ENCODE measurements at places on chromosomes 3 and 15.

DNA sequence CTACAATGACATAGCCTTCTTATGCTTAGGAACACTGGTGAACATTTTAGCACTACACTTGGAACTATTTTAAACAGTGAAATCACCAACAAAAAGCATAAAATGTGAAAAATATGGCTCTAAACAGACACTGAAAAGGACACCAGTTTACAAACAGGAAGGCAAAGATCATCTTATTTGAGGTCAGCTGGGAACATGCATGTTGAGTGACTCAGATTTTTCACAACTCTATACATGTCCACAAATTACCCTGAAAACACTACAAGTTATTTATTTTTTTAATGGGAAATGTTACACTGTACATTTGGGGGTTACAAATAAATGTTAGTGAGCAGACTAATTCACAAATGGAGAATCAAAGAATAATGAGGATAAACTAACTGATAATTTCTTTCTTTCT is 12.5 kb upstream of the GK5 start:
- DNase-seq, result no peak

GRCh38 chr3:78273326-78273725 is 1233.4 kb downstream of the ROBO2 start:
- DNase-seq, result no peak

- no peak for DNase-seq
Measured at GRCh38 chr15:38685686-38686339, 121.2 kb upstream of the RASGRP1 start.

DNA sequence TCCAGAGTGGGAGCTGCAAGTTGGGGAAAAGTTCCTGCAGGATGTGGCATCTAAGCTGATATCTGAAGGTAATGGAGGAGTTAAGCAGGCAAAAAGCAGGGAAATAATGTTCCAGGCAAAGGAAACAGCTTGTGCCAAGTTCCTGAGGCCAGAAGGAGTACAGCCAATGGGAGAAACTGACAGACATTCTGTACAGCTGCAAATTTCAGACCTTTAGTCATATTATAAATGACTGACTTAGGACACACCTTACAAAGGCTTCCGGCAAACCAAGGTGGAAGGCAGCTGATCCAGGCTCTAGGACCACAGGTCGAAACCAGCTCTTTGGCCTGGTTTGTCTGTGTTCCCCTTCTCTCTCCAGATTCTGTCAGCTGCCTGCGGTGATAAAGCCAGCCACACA is 9.3 kb downstream of the WWTR1 start:
- no peak for DNase-seq

DNA sequence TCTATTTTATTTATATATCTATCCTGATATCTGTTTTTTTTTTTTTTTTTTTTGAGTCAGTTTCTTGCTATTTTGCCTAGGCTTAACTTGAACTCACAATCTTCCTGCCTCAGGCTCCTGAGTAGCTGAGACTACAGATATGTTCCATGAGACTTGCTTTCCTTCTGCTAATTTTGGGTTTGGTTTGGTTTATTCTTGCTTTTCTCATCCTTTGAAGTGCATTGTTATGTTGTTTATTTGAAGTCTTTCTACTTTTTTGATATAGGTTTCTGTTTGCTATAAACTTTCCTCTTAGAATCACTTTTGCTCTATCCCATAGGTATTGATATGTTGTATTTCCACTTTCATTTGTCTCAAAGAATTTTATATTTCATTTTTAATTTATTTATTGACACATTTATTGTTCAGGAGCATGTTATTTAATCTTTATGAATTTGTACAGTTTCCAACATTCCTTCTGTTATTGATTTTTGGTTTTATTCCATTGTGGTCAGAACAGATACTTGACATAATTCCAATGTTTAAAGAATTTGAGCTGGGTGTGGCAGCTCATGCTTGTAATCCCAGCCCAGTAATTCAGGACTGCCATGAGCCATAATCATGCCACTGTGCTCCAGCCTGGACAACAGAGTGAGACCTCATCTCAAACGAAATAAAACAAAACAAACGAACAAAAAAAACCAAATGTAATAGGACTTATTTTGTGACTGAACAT is 62.3 kb upstream of the PLSCR4 start:
- DNase-seq, result no peak

- DNase-seq, result no peak
Measured at GRCh38 chr15:70879401-70879800, 12.8 kb downstream of the THAP10 start.

DNA sequence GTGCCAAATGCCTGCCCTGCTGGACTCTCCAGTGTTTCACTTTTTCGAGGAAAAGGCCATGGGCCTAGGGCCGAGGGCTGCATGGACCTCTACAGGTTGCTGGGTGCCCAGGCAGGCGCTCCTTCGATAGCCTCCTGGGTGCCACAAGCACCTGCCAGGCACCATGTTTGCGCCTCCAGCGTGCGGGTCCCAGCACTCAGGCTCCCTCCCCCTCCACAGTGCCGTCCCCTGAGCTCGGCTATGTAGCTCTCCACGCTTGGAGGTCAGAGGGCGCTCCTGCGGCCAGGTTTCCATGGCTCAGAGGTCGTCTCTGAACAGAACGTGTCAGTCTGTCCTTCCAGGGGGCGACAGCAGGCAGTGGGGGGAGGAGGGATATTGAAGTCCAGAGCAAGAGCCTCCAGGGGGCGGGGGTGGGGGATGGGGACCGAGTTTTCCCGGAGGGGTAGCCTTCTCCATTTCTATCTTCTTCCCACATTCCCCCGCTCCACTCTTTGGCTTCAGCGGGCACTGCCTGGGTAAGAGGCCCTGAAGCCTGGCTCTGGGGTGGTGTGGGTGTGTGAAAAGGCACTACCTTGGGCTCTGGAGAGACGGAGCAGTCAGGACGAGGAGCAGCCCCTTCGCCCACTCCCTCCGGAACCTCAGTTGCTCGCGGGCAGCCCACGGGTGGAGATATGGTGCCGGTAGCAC is 3.6 kb downstream of the ONECUT1 start:
- no peak for DNase-seq

- DNase-seq, result no peak
Measured at GRCh38 chr3:30332196-30333021, 274.0 kb upstream of the TGFBR2 start.

DNA sequence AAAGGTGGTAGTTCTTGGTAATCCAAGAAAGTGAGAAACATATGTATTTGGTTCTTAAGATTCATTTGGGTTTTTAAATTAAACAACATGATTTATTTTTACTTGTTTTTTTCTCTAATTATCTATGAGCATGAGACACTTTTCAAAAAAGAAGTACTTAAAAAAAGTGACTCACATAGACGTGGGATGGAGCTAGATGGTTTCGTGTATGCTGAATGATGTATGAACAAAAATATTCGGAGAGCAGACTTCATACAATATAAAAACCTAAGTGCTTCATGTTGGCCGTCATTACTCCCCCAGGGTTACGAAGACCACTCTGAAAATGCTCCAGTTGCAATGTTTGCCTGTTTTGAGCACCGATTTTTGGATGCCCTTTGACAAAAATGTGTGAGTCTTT is 90.9 kb downstream of the RORA start:
- DNase-seq, result no peak

DNA sequence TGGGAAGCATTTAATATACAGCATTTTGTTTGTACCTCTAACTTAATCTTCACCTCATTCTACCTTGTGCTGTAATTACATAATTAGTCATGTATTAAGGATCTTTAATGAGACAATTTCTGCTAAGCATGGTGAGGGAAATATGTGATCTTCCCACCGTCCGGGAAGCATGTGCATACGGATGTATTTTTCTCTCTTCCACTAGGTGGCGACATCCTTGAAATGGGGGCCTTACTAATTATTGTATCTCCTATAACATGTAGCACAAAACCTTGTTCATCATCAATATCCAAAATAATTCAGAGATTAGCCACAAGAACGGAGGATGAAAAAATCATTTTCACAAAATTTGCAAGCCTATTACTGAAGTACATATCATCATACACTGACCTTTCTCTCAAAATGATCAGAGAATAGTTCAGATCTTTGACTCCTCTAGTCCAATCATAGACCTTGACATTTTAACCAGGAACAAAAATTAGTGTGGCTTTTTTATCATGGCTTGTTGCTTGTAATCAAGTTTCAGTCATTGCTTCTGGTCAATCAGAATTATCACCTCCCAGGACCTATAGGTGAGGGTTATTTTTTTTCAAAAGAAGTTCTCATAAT is 148.9 kb upstream of the GBE1 start:
- DNase-seq, result no peak

DNA sequence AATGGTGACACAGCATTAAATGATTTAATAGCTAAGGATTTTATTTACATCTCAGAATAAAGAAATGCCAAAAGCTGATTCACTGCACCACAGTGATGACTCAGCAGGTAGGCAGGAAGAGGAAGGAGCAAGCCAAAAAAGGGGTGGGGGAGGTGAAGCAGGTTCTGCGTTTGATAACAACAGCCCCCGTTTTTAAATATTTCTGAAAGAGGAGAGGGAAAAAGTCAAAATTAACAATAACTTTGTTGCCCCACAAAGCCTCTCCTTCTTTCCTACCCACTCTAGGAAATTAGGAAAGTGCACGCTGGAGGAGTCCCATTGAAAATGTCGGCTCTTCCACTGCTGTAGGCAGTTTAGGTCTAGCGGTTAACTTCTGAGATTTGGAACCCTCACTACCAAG is 9.9 kb upstream of the CCDC54 start:
- DNase-seq, result no peak

GRCh38 chr3:126103121-126104027 is 19.4 kb upstream of the SLC41A3 start:
- DNase-seq, result no peak
